ENCODE measurements at places on chromosomes 12 and 14.

DNA sequence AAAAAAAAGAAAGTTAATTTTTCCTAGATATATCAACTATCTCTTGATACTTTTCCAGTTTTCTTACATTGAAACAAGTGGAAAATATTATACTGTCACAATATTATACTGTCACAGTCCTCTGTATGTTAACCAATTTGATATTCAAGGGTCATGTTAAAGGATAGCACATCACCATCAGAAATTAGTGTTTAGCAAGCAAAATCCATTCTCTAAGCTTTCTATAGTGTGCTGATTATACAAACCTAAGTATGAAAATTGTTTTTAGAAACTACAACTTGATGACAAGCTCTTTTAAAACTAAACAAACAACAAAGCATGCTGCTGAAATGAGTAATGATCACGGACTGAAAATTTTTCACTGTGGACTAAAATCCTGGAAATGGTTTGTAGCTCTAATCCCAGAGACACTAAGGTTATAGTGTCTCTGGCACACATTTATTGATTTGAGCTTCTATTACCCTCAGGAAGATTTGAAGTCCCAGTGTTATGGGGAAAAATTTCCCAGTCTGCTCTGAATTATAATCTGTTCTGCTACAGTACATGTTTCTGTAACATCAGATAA lies 9.7 kb downstream of the SPTSSA start:
- no peak for DNase-seq

DNA sequence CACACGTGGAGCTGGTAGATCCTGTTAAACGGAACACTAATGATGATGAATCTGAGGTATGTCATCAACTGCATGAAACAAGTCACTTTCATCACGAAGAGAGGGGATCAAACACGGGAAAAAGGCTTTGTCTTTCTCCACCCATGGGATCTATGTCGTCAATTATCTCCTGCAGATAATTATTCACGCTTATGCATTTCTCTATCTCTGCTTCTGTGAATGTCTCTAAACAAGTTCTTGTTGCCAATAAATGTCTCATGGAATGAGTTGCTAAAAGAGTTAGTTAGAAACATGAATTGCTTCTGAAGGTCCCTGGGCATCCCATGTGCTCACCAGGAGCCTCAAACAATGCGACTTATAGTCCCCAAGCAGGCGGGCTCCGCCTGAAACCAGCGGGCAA lies 1228.2 kb upstream of the TMEM132C start:
- no peak for DNase-seq

DNA sequence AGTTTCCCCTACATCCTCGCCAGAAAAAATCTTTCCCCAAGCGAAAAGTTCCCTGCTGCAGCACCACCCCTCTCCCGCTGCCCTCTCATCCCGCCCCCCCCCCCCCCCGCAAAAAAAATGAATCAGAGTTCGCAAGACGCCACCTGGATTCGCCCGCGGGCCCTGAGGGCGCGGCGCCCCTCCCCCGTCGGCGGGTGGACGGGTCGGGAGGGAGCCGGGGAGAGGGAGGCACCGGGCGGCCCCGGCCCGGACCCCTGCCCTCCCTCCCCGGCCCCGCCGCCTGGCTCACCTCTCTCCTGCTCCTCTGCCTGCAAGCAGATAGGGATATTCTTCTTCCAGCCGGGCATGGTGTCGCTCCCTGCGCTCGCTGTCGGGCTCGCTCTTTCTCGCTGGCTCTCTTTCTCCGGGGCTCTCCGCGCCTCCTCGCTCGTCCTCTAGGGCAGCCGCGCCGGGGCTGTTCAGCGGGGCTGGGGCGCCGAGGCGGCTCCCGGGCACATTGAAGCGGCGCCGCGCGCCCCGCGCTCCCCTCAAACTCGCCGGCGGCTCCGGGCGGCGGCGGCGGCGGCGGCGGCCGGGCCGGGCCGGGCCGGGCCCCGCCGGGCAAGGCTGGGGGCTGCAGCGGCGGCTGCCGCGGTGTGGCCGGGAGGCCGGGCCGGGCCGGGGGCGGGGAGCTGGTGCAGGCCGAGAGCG lies 200.3 kb upstream of the CAND1 start:
- peak; percentile 54 for DNase-seq

DNA sequence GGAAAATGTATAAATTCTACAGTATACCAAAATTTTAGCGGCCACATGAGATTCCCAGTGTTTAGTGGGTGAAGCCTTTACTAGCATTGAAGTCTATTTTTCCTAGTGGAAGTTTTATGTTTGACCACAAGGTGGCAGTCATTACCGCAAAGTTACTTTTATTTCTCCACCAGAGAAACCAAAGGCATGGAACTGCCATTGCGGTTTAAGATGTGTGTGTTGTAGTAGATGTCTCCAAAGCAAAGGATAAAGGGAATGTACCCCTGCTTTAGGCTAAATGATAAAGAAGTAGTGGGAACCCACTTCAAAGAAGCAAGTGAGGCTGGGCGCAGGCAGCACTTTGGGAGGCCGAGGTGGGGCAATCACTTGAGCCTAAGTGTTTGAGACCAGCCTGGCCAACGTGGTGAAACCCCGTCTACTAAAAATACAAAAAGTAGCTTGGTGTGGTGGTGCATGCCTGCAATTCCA lies 140.5 kb downstream of the PRKCH start:
- DNase-seq, result peak; percentile 52

GRCh38 chr14:63764620-63765139 lies 36.8 kb upstream of the SGPP1 start:
- DNase-seq, result no peak
